8988T (cell line): ENCODE measurements at places on chromosomes 11 and 22.

DNA sequence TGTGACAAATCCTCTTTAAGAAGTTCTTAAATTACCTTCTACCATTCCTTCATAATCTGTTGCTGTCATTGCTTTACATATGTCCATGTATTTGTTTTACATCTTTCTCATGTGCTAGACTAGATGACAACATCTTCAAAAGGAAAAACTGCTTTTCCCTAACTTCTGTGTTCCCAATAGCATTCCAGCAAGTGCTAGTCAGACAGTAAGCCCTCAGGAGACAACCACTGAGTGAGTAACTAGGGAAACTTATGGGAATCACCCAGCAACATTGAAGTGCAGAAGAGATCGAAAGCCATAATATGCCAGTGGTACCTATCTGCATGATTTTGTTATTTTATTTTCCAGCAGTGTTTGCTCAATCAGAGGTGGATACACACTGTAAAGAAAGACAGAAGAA is 889.7 kb upstream of the API5 start:
- no peak for DNase-seq

DNA sequence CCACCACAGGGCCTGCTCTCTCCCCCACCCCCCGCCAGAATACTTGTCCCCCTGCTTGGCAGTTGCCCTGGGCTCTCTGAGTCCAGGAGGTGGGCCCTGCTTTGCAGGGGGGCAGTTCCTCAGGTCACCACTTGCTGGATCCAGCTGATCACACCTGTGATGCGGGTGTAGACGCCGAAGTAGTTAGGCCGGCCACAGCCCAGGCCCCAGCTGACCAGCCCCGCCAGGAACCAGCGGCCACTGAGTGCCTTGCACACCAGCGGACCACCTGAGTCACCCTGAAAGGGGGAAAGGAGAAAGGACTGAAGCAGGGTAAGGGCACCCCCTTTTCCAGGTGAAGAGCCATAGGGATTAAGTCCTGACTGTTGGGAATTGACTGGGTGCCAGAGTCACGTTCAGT is 14.4 kb downstream of the KCTD17 start:
- DNase-seq, result no peak

- DNase-seq, result no peak
Observed at GRCh38 chr11:10762185-10762584, 11.1 kb downstream of the CTR9 start.

DNA sequence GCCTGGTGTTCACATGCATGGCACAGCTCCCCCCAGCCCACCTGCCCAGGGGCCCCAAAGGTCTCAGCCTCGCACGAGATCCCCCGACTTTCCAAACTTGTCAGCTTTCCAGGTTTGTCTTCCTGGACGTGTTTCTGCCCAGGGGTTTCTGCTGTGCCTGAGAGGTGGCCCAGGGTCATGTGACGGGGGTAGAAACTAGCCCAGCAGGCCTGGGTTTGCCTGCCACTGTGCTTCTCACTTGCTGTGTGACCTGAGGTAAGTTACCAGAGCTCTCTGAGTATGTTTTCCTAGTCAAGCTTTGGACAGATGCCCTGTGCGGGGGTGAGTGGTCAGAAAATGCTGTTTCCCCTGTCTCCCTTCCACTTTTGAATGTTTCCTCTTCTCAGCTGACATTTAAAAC is 38.3 kb upstream of the SHISAL1 start:
- no peak for DNase-seq
